ENCODE measurements at places on chromosomes 2 and 18.
A peak's percentile ranks its signal among the peaks of the same experiment; 100 is the strongest.

GRCh38 chr2:72136331-72136730 is 11.3 kb downstream of the CYP26B1 start:
- DNase-seq: no peak

- DNase-seq: no peak
These were observed 1.0 kb upstream of the ACTR3 start for GRCh38 chr2:113888641-113889470.

GRCh38 chr2:108823286-108823685 is 36.7 kb downstream of the CCDC138 start:
- DNase-seq: no peak

DNA sequence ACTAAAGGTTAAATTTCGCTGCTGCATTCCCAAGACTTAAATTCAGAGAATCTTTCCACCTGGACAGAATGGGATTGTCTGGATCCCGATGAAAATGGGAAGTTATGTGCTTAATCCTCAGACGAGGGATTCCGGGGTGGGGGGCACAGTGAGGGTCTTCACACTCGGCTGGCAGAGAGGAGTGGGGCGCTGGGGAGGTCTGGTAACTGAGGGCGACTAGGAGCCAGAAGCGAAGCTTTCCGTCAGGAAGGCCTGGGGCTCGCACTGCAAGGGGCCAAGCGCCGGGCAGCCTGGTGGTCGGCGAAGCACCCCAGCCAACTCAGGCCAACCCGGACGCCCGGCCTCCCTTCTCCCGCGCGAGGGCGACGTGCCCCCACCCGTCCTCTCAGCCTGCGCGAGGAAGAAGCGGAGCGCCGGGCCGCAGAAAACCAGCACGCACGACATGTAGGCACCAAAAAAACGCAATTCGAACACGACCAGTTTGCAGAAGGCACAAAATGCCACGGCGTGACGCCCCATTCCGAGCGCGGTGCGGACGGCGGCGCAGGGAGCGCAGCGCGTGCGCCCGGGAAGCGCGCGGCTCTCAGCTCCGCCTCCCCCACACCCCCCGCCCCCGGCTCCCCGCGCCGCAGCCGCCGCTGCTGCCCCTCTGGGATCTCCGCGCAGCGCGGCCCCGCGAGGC is 188.1 kb downstream of the ZEB2 start:
- peak; percentile 55 for DNase-seq

DNA sequence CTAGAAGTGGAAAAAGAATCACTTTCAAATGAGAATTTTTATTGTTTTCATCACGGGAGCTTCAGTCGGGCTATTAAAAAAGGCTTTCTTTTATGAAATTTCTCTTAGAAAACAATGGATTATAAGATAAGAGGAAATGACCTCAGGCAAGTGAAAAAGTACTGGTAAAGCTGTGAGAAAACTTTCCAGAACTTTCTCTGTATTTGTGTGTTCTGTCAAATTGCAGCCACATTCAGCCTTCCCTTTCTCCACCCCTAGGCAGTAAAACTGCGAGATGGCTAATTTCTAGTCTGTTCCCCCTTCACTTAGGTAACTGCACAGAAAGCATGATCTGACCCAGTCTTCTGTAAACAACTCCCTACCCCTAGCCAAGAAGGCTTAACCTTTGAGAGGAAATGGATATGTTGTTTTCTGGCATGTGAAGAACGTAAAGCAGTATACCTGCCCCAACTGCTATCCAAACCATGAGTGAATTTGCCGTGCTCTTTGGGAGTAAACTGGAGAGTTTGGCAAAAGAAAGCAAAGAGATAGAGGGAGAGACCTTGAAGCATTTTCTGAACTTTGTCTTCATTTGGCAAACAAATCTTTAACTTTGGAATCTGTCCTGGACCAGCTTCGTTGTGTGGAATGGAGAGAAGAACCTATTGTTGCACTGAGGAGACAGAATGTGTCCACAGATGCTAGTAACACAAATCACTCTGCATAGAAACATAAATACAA is 105.4 kb downstream of the ETAA1 start:
- no peak for DNase-seq

- no peak for DNase-seq
These were observed 43.4 kb downstream of the ZCCHC2 start for GRCh38 chr18:62566199-62566598.

DNA sequence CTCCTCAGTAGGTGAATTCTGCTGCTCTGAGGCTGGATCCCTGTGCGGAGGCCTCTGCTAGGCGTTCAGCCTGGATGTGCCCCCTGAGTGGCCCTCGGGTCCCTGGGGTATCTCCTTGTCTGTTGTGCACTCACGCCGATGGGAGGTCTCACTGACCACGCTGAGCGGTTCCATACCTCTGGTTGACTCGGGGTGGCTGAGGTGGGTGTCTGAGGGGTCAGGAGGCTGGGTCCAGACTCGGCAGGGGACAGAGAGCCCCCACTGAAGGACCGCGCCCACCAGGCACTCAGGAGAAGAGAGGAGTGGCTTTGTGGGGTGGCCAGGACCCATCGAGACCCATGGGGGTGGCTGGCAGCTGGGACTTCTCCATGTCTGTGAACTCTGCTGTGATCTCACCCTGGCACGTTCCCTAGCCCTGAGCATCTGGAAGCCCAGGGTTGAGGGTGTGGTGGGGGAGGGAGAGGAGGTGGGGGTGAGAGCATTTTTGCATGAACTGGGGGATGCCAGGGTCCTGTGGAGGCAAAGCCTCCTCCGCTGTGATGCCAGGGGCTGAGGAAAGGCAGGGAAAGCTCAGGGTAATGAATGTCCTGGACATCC is 53.7 kb downstream of the TWIST2 start:
- DNase-seq: no peak

- no peak for DNase-seq
These were observed 121.3 kb downstream of the FOXI3 start for GRCh38 chr2:88331239-88331638.

GRCh38 chr2:96507957-96508520 is 2.9 kb upstream of the NEURL3 start:
- DNase-seq: peak; percentile 86

DNA sequence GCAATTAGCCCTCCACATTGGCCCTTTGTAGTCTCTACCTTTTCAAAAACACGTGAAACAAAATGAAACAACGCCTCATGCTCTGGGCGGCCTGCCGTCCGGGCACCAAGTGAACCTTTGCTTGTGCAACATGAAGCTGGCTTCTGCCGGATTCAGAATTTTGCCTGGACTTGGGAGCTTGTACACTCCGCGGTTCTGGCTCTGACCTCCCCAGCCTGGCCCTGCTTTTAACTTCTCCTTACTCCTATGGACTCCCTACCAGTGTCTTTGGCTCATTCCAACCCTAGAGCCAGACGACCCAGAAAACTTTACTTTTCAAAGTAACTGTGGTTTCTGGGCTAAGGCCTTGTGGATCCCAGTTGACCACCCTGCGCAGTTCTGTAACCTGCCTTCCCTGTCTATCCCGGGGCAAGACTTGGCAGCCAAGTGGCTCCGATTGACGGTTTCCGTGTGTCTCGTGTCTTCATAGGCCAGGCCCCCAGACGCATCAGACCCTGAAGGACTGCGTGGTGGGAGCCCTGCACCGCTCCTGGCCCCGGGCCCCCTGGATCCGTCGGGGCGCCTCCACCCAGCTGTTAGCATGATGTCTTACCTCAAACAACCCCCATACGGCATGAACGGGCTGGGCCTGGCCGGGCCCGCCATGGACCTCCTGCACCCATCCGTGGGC is 1.9 kb downstream of the OTX1 start:
- no peak for DNase-seq

GRCh38 chr2:187187519-187187918 is 260.5 kb downstream of the CALCRL start:
- DNase-seq: no peak

DNA sequence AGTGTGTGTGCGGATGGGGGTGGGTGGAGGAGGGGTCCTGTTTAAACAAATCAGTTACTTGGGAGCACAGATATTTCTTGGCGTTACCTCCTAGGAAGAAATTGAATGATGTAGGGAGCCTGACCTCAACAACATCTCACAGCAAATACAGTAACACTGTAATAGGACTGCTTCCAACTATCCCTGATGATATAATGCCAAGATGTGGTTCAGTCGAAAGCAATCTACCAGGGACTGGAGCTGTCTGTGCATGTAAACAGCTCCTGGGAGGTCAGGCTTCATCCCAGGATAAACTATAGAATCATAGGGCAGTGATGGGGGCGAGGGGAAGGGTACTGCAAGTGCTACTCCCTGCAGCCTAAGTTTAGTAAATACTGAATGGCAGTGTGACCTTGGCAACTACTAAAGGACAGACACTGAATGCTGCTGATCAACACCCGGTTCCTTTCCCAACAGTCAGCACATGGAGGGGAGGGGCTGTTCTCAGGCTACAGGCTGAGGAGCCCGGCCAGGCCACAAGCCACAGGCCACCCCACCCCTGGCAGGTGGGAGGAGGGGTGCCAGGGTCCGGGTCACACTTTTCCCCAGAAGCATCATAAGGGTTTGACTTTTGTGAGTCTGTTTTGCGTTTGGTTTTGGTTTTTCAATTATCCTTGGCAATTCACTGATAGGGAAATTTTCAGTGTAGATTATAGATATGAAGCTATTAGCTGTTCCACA is 85.3 kb upstream of the ZNF397 start:
- no peak for DNase-seq

GRCh38 chr2:237718277-237718634 is 80.3 kb upstream of the RBM44 start:
- DNase-seq: no peak

DNA sequence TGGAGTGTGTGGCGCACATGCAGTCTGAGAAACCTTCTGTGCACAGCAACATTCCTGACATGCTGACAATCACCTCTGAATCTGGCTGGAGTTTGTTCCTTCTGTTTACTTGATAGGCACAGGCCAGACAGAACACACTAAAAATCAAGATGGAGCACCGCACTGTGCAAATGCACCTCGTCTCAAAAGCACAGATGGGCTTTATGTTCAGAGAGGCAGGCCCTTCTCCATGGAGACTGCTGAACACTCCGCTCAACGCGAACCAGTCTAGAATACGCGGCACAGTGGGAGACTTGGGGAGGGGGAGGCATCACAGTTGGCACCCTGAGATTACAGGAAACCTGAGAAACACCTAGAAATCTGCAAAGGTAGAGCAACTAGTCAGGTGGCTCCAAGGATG is 58.4 kb upstream of the DNMT3A start:
- DNase-seq: no peak

DNA sequence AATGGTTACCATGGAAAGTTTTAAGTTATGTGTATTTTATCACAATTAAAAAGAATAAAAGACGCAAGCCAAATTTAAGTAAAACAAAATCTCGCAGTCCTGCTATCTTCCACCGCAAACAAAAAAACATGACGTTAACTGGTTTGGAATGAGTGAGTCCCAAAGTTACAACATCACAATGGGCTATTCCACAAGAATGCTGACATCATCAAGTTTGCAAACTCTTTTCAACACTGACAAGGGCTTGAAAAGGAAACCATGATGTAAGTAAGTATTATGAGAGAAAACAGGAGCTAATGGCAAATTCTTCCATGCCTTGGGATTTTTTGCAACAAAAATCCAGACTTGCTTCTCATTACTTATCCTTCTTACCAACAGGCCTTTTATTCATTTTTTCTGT is 31.1 kb downstream of the SIGLEC15 start:
- no peak for DNase-seq

GRCh38 chr2:7704296-7704865 is 787.2 kb downstream of the RNF144A start:
- no peak for DNase-seq

- DNase-seq: no peak
These were observed 11.0 kb downstream of the SLC4A3 start for GRCh38 chr2:219638217-219638947.

DNA sequence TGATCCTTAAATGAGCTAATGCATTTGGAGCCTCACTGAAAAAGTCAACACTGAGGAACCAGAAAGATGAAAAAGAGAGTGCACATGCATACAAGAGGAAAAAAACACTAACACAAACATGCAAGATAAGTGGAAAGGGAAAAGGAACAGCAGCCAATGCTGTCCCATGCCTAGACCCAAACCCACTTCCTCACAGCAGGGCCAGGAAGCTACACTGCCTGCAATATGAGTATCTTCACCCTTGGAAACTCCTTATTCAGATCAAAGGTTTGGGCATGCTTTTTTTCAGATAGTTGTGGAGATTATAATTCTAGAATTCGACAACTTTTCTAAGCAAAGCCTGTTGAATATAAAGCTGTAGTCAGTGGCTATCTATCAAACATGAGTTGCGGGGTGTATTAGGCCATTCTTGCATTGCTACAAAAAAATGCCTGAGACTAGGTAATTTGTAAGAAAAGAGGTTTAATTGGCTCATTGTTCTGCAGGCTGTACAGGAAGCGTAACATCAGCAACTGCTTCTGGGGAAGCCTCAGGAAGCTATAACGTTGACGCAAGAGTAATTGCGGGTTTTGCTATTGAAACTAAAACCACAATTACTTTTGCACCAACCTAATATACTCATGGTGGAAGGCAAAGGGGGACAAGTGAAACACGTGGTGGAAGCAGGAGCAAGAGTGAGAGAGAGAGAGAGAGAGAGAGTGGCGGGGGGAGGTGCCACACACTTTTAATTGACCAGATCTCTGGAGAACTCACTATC is 138.2 kb downstream of the MBD2 start:
- no peak for DNase-seq

- no peak for DNase-seq
These were observed 1.2 kb upstream of the BARD1 start for GRCh38 chr2:214810671-214811070.

GRCh38 chr2:69798290-69798908 is 31.1 kb upstream of the GMCL1 start:
- no peak for DNase-seq

DNA sequence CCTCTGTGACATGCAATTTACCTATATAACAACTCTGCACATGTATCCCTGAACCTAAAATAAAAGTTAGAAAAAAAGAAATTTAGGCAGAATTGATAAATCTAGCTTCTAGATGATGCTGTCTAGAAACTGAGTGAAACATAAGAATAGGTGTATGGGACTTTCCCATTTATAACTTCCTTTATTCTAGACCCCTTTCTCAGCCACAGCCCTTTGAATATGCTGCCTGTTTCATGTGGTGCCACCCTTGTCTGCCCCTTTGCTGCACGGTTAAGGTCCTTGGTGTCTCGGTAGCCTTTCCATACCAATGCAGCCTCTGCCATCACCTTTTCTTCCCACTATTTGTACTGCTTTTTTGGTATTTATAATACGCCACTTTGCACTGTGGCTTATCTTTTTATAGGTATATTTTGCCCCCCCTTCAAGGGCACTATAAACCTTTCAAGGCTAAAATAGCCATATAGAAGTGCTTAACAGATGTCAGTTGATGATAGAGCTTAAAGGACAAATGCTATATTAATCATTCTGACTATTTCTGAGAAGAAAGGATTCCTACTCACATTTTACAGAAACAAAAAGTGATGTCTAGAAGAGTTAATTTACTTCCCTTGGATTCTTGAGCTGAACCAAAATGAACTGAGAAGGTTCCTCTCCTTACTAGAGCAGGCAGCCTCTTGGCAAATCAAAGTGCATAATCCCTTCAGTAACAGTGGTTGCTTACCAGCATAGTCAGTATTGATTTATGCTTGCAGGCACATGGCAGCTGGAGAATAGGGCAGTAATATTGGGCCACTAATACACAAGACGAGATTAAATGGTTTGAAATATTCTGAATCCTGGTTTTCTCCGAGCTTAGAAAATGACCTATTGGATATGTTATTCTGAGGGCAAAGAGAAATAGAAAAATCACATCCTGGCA is 88.1 kb upstream of the CYP26B1 start:
- no peak for DNase-seq
